ENCODE measurements at places on chromosomes 2 and 18. TPM values are rescaled to one million over a fixed set of nuclear protein-coding genes. Genes with fewer than 3 reads are reported as not detected.

Gene PRADC1
- polyA plus RNA-seq = 11.6 TPM

Gene FAP
- polyA plus RNA-seq = 300 TPM

DNA sequence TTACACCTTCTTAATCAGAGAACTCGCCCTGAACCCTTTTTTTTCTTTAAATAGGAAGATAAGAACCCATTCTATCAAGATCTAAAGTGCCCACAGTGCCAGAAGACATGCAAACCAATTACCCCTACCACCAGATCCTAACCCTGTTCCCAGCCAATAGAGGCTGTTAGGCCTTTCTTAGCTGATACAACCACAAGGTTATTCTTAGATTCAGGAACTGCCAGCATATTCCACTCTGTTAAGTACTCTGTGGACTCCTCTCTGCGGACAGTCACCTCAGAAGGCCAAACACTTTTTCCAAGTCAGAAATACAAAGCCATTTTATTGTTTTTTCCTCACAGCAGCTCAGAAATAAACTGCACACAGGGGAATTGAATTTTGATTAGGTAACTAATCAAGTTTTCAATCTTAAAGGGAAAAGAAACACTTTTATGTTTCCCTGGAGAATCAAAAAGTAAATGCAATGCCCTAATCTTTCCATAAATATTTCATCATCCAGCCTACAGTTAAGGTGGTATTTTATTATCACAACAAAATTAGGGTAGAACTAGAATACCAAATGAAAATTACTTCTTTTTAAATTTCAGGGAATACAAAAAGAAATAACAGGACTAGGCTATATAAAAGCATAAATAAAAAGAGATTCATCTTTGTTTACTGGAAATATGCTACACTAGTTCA is 111.4 kb downstream of the NBAS start:
- no peak for DNase-seq

- no peak for DNase-seq
These were observed 182.5 kb downstream of the C1D start for GRCh38 chr2:67880291-67880761.

All from AG04450 (cell line).